ENCODE measurements at places on chromosomes 2 and 18.

DNA sequence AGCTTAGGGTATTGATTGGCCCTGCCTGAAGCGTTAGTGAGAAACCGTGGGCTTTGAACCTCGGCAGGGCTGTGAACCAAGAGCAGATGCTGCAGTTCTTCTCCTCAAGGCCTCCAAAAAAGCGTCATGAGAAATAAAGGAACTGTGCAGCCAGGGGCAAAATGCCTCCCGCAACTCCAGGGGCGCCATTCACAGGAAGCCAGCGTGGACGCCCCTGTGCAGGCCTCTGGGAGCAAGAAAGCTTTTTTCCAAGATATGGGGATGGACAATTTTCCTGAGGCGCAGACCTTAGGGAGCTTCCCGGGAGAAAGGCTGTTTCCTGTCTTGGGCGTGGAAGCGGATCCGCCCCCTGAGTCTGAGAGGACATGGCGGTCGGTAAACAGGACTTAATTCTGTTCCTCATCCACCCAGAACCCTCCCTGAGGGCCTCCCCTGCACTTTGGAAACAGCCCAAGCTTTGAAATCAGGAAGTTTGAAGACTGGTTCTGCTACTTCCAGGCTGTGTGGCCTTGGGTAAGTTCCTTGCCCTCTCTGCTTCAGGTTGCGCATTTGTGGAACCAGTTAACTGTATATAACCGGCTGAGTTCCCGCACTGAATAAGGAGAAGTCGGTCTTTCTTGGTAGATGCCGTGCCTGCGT lies 29.6 kb upstream of the CABLES1 start:
- no peak for DNase-seq

- no peak for DNase-seq
These were observed 43.1 kb downstream of the CYRIA start for GRCh38 chr2:16622399-16622968.

DNA sequence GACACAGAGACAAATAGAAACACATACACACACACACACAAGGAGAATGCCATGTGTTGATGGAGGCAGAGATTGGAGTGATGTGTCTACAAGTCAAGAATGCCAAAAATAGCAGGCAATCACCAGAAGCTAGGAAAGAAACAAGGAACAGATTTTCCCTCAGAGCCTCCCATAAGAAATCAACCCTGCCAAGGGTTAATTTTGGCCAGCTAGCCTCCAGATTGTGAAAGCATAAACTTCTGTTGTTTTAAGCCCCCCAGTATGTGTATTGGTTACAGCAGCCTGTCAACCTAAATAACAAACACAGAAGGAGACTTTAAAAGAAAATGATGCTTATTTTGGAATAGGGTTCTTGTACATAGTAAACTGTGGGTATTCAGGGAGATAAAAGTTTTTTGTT lies 5.6 kb upstream of the STK39 start:
- no peak for DNase-seq

DNA sequence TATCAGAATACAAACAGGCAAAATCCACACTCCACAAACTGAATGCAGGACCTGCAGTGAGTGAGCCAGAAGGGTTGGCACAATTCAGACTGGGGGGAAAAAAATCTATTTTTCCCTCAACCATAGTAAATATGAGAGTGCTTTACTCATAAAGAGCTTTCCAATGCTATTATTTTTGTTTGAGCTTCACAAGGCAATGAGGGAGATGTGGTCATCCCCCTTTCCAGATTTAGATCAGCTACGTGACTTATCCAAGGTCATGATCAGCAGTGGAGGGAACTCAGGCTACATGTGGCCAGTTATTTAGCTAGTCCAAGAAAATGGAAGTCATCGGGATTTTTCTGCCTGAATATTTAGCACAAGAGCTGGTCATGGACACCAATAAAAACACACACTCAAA lies 120.4 kb upstream of the KLF7 start:
- DNase-seq: no peak

DNA sequence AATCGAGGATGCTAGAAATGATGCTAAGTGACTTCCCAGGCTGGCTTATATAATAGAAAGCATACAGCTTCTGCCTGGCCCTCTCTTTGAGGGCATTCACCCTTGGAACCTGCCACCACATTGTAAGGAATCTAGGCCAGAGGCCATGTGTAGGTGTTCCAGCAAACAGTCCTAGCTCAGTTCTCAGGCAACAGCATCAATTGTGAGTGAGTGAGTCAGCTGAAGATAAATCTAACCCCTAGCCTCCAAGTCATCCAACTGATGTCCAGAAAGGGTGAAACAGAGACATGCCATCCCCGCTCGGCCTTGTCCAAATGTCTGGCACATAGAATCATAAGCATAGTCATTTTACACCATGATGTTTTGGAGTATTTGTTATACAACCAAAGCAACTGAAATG lies 324.3 kb upstream of the KLHL14 start:
- DNase-seq: no peak
